ENCODE measurements at places on chromosomes 2 and 18.
A peak's percentile ranks its signal among the peaks of the same experiment; 100 is the strongest.

GRCh38 chr18:58529714-58530354 is 99.1 kb downstream of the ALPK2 start:
- DNase-seq, result peak; percentile 26

GRCh38 chr2:200713003-200713703 is 98.6 kb upstream of the BZW1 start:
- peak; percentile 92 for DNase-seq

- DNase-seq, result no peak
These were observed 313.0 kb upstream of the NRXN1 start for GRCh38 chr2:51344886-51345285.

- DNase-seq, result no peak
These were observed 1.1 kb downstream of the ACTG2 start for GRCh38 chr2:73893764-73894474.

DNA sequence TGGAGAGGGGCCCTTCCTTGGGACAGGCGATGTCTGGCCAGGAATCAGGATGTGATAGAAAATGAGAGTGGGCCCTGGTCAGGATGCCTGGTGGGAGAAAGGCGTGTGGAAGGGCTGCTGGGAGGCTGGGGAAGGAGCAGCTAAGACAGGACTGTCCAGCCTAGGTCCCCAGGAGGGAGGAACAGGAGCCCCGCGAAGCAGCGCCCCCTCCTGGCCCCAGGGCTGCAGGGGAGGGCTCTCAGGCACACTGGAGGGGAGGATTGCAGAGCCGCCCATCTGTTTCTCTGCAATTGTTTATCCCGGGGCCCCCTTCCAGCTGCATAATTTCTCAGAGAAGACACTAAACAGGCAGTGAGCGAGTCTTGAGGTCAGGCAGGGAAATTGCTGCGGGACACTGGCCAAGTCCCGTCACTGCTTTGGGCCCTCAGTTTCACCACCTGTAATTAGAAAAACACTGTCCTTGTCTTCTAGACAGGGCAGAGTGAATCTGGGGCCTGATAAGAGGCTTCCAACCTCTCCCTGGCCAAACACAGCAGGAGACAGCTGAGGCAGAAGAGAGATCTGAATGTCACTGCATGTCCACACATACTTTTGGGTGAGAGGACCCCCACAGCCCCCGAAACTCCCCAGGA is 3.9 kb upstream of the NPPC start:
- no peak for DNase-seq

DNA sequence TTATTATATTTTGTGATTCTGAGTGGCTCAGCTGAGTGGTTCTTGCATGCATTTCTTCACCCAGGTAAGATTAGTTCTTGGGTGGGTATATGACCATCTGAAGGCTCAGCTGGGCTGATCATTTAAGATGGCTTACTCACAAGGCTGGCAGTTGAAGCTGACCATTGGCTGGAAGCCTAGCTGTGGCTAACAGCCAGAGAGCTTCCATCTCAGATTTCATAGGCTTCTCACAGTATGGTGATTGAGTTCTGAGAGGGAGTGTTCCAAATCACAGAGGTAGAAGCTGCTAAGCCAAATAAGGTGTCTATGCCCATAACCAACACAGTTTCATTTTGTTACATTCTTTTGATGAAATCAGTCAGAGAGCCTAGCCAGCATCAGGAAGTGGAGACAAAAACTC is 117.4 kb upstream of the RPRM start:
- DNase-seq, result no peak

DNA sequence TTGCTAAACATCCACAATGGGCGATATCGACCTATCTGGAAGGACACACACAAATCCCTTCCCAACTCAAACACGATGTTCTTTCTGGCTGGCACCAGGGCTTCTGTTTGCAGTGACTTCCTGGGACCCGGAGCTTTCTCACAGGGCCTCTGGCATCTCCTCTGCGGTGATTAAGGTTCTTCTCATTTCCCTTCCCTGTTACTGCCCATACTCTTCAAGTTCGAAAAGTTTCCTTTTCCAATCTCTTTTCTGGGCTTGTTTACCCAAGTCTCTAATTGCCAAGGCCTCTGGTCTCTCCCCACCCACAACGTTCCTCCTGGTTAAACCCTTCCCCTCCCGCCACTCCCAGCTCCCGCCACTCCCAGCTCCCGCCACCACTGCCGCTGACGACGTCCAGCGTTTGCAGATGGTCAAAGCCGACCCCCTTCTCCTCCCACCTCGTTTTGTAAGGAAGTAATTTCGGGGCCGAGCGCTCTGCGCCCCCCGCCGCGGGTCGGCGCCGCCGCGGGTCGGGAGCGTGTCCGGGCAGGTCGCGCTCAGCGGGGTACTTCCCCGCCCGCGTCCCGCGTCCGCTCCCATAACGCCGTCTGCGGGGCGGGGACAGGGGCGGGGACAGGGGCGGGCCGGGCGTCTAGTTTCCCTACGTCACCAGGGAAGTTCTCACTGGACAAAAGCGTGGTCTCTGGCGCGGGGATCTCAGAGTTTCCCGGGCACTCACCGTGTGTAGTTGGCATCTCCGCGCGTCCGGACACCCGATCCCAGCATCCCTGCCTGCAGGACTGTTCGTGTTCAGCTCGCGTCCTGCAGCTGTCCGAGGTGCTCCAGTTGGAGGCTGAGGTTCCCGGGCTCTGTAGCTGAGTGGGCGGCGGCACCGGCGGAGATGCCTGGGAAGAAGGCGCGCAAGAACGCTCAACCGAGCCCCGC is at the start of gene PMAIP1:
Gene PMAIP1 (plus strand): TSS at position 699 of the 924 bp plus-strand sequence. CDS start 182 bp downstream, at position 881.
- DNase-seq, result peak; percentile 48

DNA sequence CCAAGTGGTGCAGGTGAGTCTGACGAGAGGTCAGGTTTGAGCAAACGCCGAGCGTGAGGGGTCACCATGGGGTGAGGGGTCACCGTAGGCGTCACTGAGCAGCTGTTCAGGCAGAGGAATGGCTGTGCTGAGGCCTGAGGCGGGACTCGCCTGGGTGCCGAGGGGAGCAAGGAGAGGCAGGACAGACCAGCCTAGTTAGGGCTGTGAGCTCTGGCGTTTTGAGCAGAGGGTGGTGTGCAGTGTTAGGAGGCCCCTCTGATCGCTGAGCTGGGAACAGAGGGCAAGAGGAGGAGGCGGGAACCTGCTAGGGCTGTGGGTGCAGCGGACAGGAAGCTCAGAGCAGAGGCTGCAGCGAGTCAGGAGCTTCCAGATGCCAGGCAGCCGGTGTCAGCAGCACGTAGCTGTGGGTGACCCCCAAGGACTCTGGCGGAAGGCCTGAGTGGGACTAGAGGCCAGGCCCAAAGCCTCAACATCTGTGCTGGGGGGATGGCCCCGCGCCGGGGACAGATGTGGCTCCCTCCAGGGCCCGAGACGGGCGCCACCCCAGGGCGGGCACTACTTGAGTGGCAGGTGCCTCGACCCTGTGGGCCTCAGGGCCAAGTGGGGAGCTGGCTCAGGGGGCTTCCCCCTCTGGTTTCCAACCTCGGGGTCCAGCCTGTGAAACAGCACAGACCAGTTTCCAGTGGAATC is 55.7 kb downstream of the KCNG2 start:
- DNase-seq, result no peak

DNA sequence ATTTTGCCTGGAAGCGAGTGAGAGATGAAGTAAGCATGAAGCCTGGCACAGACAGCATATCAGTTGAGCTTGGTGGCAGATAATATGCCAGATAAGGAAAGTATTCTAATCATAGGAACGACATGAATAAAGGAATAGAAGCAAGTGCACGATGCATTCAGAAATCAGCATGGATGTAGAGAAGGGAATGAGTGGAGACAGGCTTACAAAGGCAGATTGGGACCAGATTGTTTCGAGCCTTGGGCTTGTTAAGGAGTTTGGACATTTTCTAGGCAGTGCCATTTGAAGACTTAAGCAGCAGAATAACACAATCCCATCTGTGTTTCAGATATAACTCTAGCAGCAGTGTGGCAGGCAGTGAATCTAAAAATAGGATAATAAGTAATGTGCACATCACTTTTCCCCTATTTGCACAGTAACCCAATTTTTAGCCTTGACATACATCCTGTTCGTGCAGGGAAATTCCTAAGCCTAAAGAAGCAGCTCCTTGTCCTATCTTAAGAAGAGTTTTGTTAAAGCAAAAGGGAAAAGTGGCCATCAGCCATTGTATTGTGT is 450.2 kb downstream of the PLCL1 start:
- no peak for DNase-seq

GRCh38 chr2:105376789-105377240 is 22.0 kb downstream of the FHL2 start:
- DNase-seq, result no peak

- no peak for DNase-seq
These were observed 20.8 kb upstream of the MBP start for GRCh38 chr18:77153404-77153803.

DNA sequence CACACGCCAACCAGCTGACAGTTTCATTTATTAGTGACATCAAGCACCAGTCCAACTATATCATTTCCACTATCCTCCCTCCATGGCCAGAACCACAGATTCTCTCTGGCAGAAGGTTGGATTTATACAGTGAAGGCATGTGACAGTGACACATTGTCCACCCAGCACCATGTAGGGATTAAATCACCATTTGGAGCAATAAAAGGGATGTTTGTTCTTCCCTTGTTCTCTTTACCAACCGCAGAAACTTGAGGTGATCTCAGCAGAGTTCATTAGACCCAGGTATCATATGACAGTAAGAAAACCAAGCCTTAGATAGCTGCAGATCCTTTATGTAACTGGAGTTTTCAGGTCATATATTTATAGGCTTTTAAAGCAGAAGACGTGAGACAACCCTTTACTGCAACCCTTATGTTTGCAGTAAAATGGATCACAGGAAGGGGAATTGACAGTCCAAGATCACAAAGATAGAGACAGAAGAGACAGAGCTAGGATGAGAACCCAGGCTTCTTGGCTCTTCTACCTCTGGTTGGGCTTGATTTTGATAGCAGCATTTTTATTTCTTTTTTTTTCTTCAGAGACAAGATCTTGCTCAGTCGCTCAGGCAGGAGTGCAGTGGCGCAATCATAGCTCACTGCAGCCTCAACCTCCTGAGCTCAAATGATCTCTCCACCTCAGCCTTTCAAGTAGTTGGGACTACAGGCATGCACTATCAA is 80.1 kb downstream of the XDH start:
- DNase-seq, result no peak

- DNase-seq, result no peak
These were observed 6.6 kb downstream of the SOCS6 start for GRCh38 chr18:70295192-70296188.

DNA sequence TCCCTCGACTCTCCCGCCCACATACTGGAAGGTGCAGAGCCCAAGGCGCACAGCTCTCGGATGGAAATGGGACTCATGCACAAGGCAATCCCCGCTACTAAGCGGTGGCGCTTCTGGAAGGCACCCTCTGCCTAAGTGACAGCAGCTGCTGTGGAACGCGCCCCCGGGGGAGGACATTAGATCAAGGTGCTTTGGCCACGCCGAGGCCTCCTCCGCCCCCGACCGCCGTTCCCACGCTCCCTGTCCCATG is 202 bp downstream of the MCEE start:
- peak; percentile 1 for DNase-seq

DNA sequence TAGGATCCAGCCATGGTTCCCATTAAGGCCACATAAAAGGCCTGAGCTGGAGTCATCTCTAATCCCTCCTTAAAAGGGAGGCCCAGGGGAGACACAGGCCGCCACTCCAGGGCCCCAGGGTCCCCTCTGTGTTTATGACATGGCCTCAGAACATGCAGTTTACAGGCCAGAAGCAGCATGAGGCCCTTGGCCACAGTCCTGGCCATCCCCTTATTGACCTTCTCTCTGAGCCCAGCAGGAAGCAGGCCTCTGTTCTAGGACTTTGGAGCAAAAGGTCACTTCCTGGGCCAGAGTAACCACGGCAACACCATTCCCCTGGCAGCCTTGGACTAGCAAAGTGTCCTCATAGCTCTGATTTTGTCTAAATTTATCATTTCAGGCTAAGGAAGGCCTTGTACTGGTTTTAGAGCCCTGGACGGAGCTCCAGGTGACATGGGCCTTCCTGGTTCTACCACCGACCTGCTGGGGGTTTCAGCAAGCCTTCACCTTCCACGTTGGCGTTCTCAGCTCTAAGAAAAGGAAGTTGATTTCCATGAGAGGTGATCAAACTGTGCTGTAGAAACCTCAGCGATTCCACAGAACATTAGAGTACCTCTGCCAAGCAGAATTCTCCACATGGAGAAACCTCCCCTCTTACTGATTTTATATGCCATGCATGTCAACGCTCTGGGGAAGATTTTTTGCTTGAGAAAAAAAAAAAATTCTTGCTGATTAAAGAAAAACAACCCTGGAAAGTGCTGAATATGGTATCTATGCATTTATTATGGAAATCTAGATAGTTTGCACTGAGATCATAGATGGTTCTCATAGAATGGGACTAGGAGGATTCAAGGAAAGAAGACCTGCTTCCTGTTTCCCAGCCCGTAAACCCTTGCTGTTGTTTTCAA is 53.7 kb downstream of the HS1BP3 start:
- DNase-seq, result no peak

- no peak for DNase-seq
These were observed 53.3 kb upstream of the SLC5A7 start for GRCh38 chr2:107932979-107933378.

DNA sequence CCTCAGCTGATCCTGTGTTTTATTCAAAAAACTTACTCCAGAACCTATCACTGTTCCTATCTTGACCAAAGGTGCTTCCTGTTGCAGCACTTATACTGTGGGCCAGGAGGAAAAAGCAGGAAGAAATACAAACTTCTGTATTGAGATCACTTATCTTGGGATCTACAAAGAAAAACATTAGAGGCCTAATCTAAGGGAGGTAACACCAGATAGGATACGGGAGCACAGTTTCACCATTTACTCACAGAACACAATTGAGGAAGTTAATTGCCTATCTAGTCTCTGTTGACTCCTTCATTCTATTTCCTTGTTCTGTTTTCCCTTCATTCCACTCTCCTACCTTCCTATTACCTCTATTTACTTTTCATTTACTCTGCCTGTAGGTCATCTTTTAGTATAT is 287.2 kb upstream of the LINC00305 start:
- DNase-seq, result no peak

GRCh38 chr2:7071916-7072556 is 154.8 kb downstream of the RNF144A start:
- DNase-seq, result no peak

DNA sequence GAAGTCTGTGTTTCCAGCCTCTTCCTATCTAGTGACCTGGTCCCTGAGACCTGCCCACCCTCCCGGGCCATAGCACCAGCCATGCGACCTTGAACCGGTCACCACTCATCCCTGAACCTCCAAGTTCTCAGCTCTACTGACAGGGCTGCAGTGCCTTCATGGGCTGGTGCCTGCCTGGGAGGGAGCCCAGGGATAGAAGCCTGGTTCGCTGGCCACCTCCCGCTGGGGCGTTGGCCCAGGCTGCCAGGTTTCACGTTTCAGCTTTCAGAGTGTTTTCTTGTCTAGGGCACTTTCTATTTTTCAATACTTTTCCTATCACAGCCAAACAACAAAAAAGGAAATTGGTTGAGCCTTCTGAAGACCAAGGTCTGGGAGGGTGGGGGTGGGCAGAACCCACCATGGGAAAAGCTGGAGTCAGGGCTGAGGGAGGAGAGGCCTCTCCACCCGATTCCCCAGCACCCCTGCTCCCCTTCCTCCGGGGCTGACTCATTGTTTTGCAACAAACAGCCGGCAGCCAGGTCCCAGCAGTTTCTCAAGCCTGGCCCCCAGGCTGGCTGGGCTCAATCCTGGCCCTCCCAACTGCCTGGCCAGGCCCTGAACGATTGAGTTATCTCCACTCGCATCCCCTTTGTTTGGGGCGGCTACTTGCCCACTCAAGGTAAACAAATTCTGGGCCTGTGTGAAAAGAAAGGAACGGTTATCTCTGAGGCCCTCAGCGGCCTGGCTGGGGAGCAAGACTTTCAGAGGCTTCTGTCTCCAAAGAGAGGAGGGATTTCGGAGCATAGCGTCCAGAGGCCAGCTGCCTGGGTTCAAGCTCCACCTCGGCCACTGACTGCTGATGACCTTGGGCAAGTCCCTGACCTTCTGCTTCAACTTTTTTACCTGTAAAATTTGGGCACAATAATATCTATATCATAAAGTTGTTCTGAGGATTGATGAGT is 47.5 kb downstream of the ZFP36L2 start:
- no peak for DNase-seq

Measured in activated CD8-positive, alpha-beta memory T cell treated with anti-CD3 and anti-CD28 coated beads for 1 hour (primary cell).